ENCODE measurements at places on chromosomes 6 and 20.

DNA sequence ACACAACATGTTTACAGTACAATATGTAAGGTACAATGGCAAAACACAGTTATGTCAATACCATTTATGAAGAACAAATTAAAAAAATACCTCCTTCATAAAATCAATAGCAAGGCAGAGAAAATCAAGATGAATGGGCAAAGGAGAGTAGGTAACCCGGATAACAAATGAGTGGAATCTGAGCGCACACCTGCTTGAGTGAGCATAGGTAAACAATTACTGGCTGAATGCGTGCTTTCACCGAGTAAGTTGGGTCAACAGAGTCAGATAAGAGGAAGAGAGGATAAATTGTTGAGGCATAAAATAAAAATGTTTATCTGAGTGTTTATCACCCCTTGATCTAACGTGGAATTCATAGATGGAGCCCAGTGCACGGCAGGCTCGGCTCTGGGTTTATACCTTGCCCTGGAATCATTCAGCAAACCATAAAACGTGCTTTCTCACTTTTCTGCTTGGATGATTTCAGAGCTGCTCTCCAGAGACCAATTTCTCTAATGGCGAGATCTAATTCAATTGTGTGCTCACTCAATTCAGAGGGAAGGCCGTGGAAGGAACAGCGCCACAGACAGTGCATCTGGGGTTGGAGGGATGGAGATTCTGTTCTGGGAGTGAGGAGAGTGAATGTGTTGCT lies 224.8 kb upstream of the MAP3K7 start:
- peak; percentile 73 for DNase-seq

DNA sequence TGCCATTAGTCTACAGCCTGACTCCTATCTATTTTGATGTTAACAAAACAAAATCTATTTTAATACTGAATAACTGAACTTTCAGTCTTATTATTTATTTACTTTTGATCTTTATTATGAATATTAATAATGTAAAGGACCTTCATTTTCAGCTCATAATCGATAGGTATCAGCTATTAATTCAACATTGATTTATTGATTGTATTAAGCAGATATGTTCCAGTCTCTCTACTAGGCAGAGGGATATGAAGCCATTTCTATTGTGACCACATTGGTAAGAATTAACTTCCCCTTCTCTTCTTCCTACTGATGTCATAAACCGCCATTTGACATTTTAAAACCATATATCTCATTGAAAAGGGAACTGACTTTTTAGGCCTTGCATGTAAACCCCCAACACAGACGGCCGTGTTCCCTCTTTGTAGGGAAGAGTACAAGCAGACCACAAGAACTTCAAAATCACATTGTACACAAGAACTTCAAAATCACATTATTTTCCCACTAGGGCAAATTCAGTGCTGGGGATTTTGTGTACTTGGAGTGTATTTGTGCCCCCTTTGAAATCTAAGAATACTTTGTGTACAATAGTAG lies 69.5 kb upstream of the FABP7 start:
- DNase-seq = no peak

DNA sequence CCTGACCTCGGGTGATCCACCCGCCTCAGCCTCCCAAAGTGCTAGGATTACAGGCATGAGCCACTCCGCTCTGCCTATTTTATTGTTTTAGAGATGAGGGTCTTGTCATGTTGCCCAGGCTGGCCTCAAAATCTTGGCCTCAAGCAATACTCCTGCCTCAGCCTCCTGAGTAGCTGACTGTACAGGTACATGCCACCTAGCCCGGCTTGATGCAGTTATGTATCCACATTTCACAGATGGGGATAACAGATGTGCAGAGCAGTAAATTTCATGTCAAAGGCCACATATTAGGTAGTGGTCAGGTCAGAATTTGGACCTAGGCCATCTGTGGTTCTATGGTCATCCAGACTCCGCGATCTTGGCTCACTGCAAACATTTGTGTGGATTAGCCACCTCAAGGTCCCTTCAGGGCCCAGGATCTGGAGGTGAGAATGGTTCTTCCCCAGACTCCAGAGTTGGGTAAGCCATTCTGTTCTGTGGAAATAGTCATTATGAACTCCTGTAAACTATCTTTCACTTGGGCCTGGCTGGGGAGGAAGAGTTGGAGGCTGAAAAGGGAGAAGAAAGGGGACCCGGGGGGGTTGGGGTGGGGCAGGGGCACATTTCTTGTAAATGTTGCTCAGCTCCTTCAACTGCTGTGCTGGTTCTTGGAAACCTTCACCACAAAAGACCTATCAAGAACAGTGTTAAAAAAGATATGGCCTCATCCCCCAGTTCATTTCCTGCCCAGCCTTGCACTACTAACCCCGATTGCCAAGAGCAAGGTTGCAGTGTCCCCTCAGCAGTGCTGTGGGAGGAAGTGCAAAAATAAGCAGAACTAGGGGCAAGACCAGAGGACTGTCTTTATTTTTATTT lies 13.0 kb downstream of the PIM1 start:
- DNase-seq = no peak

GRCh38 chr6:33705955-33706725 lies 5.4 kb downstream of the UQCC2 start:
- DNase-seq = no peak

DNA sequence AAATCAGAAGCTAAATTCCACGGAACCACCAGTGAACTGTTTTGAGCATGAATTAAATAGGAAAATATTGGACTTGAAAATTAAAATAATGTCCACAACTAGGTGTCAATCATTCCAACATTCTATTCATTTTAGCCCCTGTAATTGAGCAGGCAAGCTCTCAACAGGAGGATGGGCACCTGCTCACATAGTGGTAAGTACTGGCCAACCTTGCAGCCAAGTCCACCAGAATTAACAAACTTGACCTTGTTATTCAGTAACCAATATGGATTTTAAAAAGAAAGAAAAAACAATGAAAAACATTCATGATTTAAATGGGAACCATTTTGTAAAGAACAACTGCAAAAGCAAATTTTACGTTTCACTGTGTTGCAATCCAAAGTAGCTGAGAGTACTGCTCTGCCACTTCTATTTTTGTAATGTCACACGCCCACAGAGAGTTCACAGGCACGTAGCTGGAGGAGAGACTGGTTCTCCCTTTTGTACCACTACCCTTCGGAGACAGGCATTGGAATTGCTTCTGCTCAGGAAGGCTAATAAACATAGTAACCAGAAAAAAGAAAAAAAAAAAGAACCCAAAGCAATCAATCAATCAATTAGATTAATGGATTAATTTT lies 75.2 kb upstream of the F13A1 start:
- DNase-seq = no peak

GRCh38 chr20:45052698-45053429 lies 48.1 kb downstream of the KCNS1 start:
- no peak for DNase-seq

GRCh38 chr6:37006793-37007339 lies 1.4 kb downstream of the FGD2 start:
- no peak for DNase-seq

GRCh38 chr20:62782893-62783278 lies 13.4 kb upstream of the MRGBP start:
- no peak for DNase-seq

- no peak for DNase-seq
Measured at GRCh38 chr6:113599444-113599843, 257.7 kb upstream of the MARCKS start.

DNA sequence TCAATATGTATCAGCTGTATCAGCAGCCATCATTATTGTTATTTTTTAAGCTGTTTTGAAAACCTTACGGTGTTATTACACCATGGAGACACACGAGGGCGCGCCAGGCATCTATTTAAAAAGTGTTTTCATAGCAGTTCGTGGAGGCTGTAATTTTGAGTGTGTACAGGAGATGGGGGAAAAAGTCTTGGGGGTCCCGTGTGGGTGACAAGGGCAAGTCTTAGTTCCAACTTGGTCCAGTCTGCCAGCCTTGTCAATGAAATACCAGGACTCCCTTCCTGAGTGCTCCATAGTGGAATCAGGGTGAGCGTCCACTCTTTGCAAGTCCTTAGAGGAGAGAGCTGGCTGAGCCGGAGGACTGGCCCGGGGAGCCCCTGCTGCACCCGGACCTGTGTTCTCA lies 43.3 kb downstream of the SLC2A10 start:
- peak; percentile 42 for DNase-seq

DNA sequence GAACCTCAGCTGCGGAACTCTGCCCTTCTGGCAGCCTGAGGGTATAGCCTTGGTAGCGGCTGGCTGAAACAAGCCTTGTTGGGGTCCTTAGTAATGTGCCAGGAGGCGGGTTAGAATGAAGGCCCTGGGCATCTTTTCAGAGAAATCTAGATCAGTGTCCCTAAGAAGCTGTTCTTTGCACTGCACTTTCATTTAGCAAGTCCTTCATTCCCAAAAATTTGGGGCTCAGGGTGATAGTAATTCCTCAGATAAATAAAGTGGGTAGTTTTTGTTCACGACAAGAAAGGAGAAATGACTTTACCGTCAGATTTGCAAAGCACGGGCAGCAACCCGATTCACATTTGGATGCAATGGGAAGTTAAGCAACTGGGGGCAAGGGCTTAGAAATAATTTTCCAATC lies 3.2 kb downstream of the INSM1 start:
- DNase-seq = no peak

DNA sequence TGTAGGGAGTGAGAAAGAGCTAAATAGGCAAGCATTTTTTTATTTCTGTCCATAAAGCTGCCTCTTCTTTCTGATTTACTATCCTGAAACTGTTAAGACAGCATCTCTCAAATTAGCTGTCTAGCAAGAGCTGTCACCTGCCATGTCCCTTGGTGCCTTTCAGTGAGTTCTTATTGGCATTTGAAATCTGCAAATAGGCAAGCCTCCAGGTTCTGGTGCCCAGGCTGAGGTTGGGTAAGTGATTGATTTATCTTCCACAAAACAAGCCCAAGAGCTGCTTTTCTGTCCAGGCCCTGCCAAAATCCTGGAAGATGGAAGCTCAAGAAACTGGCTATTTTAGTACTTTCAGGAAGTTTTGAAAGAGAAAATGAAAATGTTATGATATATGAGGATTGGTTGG lies 22.4 kb downstream of the MANEA start:
- DNase-seq = no peak

- no peak for DNase-seq
Measured at GRCh38 chr20:768426-768978, at the start of gene SLC52A3. TSS of gene SLC52A3 (minus strand) at chr20:768500. CDS start at chr20:765774, 2,726 bp downstream.

- DNase-seq = no peak
Measured at GRCh38 chr6:139030228-139030963, 1.9 kb downstream of the ABRACL start.
